ENCODE measurements at places on chromosomes 6 and 20. TPM values are rescaled to one million over a fixed set of nuclear protein-coding genes. Genes with fewer than 3 reads are reported as not detected.

WFDC8 gene
- total RNA-seq, result not detected

- peak; percentile 81 for DNase-seq
Measured at GRCh38 chr6:54267798-54268197, 40.4 kb upstream of the TINAG start.

GRCh38 chr20:32063695-32064094 is 11.7 kb downstream of the HCK start:
- DNase-seq, result no peak

- no peak for DNase-seq
Measured at GRCh38 chr20:6730672-6731328, 36.7 kb upstream of the BMP2 start.

DNA sequence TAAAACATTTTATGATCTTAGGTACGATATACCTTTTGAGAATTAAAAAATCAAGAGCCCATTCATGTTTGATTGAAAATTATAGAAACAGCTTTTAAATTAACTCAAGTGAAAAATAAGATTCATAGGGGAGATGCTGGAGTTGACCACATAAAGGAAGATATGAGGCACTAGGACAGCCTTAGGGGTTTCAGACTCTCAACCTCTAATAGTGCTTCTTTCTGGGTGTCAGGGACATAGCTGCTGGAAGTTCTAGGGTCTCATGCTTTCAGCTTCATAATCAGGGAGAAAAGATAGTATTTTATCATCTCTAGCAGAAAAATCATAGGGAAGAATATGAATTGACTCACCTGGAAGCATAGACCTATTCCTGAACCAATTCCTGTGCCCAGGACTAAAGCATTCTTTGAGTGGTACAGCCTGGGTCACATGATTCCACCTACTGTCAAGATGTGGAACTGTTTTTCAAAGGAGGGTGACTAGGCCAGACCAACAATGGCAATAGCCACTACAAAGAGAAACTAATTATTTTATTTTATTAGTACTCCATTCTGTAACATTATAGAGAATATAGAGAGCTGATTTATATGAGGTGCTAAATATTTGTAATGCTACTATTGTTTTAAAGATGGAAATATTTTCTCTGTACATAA is 27.8 kb upstream of the CENPW start:
- DNase-seq, result peak; percentile 54

GRCh38 chr20:706366-706885 is 30.8 kb upstream of the SCRT2 start:
- no peak for DNase-seq

GRCh38 chr20:32357375-32357868 is 709 bp upstream of the ASXL1 start:
- DNase-seq, result no peak

GRCh38 chr20:25197183-25197869 is 1.8 kb downstream of the ENTPD6 start:
- DNase-seq, result peak; percentile 55
